ENCODE measurements at places on chromosomes 7 and 10.
A peak's percentile ranks its signal among the peaks of the same experiment; 100 is the strongest.

- DNase-seq = no peak
These were observed 611.5 kb upstream of the IGFBP3 start for GRCh38 chr7:46532571-46532970.

DNA sequence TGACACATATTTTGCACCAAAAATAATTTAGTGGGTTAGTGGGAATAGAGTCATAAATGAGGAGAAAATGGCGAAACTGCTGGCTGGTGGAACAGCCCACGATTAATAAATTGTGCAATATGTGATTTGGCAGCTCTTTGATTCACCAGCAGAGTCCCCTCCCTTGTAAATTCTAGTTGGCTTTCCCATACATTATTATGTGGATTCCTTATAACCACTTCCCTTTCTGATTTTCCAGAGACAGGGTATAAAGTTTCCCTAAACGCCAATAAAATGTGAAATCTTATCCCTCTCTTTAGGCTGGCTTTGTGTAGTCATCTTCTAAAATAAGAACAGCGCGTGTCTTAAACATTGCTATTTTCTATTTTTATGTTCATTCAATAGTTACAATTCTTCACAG lies 149.4 kb upstream of the FERD3L start:
- DNase-seq = no peak

DNA sequence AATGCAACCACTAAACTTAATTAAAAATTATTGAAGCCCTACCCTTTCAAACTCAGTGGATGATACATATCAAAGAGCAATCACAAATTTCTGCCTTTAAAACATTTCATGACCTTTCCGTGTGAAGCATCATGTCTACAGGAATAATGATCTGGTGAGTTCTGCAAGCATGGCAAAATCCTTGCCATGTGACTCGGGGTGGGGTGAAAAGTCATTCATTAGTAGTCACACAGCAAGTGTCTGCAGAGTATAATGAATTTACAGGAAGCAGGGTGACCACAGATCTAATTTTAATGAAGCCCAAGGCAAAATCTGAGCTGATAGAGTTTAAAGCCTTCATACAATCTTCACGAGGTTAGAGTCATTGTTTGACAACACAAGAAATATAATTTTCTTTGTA lies 351.9 kb downstream of the THSD7A start:
- DNase-seq = no peak

GRCh38 chr10:124820121-124820520 lies 18.5 kb downstream of the ABRAXAS2 start:
- no peak for DNase-seq

- DNase-seq = no peak
These were observed 1.8 kb downstream of the ARMC10 start for GRCh38 chr7:103076764-103077163.

DNA sequence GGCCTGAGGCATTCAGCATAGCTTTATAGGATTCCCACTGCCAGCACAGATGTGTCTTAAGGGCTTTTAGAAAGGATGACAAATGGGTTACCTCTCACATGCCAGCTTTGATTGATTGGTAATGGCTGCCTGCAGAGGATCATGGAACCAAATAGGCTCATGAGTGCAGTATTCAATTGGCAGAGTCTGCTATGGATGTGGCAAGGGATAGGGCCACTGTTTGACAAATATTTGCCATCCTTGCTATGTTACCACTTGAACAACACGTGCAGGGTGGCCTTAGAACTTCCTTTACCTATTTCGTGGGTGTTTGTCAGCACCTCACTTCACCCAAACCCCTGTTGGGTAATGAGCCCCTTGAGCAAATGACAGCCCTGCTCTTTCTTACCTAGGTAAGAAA lies 139.2 kb downstream of the C10orf105 start:
- no peak for DNase-seq

GRCh38 chr7:105297985-105298384 lies 90.7 kb downstream of the SRPK2 start:
- DNase-seq = no peak

DNA sequence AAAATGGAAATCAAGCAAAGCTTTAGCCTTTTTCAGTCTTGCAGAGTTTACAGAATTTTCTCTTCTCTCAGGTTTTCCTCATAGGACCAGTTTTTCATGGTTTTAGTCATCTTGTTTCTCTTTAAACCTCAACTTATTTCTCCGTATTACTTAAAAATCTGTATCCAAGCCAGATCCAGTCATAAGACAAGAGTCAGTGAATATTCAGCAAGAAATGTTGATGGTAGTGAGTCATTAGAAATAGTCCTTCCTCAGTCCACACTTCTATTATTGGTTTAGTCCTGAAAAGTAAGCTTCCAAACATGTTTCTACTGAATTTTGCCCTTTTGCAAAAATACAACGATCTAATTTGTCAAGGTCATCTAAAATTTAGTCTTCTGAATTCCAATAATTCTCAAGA lies 107.0 kb downstream of the VIM start:
- DNase-seq = no peak

GRCh38 chr10:29479081-29479925 lies 155.5 kb downstream of the SVIL start:
- DNase-seq = peak; percentile 3

- no peak for DNase-seq
These were observed 46.1 kb downstream of the ITGB8 start for GRCh38 chr7:20376796-20377195.

DNA sequence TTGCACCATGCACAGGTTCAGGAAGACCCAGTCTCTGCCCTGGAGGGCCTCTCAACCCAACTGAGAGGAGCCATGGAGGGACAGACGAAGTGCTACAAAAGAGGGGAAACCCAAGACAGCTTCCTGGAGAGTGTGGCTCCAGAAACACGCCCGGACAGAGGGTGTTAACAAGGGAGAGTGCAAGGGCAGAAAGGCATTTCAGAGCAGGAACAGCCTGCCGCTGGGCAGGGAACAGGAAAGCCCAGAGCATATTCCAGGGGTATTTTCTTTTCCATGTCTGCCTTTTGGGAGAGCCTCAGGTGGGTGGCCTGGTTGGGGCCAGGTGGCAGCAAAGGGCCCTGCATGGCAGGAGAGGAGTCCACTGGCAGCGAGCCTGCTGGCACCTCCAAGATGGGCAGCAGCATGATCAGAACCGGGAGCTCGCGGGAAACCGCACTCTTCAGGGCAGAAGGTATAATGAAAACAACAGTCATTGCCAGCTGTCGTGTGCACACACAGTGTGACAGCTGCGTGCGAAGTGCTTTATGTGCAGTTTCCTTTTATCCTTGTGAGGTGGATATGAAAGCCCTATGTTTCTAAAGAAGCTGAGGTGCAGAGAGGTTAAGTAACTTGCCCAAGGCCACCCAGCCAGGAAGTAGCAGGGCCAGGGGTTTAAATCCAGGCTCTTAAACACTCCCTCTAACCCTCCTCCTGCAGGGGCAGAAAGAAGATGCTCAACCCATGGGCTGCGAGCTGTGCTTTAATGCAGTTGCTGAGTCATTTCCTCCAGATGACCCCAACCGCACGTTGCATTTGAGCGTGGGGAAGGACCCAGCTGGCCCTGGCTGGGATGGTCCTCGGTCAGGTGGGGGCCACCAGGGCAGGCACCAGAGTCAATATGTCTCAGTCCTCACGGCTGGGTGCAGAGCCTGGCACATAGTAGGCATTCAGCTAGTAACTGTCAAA lies 128.6 kb downstream of the OAT start:
- DNase-seq = no peak

GRCh38 chr7:91064938-91065337 lies 199.3 kb upstream of the FZD1 start:
- DNase-seq = no peak

DNA sequence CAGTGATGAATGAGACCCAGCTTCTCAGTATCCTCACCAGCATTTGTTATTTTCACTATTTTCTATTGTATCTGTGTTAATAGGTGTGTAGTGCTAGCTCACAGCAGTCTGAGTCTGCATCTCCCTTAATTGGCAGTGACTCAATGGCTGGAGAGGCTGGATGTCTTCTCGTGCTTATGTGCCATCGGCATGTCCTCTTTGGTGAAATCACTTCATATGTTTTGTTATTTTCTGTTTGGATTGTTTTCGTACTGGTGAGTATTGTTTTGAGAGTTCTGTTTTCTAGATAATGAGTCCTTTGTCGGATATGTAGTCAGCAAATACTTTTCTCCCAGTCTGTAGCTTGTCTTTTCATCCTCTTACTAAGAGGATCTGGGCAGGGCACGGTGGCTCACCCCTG lies 66.1 kb downstream of the AMZ1 start:
- DNase-seq = no peak

DNA sequence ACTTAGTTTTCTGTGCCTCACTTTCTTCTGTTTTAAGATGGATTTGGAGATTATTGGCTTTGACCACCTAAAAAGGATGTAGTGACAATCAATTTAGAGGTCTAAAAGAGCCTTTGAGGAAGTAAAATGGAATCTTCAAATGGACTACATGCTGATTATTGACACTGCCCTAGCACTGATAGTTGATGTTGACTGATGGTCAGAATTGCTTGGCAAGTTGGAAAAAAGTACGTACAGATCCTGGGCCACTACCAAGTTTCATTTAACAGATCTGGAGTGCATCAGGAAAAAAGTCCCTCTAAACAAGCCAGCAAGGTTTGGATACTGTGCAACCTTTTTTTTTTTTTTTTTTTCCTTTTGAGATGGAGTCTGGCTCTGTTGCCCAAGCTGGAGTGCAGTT lies 81.1 kb downstream of the TCF7L2 start:
- no peak for DNase-seq
